Left forelimb (tissue), 1 donor: ENCODE measurements at places on chromosomes 4 and X.

- no peak for DNase-seq
These were observed 682.3 kb downstream of the ADGRL3 start for GRCh38 chr4:61882381-61882780.

GRCh38 chrX:136880003-136880451, 498 bp downstream of the RBMX start:
- no peak for DNase-seq

GRCh38 chr4:159197260-159197884, 94.5 kb downstream of the RAPGEF2 start:
- DNase-seq: no peak

DNA sequence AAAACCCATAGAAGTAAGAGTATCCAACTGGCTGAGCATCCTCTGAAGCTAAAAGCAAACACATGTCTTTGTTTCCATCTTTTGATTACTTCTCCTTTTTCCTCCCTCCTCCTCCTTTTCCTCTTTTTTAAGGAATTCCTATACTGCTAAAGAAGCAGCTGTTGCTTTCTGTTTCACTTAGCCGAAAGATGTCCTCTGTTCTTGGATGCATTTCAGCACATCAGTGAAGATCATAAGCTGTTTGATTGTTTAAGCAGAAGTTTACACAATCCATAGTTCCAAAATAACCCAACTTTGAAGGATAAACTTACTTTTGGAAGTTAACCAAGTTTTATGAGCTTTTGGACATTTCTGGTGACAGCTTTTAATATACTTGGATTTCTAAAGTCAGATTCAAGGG, 55.1 kb upstream of the TNIP3 start:
- no peak for DNase-seq

GRCh38 chr4:41408859-41409593, 128.9 kb upstream of the LIMCH1 start:
- DNase-seq: no peak

- no peak for DNase-seq
These were observed 362.0 kb downstream of the CBLL2 start for GRCh38 chrX:22634751-22635150.

DNA sequence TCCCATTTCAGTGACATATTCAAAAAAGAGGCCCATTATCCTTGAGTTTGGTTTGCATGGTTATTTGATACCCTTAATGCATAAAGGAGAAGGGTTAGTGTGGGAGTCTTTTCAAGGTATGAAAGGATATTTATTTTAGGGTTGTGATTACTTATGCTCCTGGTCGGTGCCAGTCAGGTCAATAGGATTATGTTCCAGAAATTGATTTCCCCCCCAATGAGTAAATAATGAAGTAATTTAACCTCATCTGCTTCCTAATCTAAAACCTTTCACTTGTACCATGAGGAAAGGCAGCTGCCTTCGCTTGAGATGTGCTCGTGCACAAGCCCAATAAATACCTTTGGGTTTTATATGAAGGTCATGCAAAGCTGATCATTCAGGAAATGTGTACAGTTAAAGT, 55.0 kb upstream of the NR0B1 start:
- no peak for DNase-seq

DNA sequence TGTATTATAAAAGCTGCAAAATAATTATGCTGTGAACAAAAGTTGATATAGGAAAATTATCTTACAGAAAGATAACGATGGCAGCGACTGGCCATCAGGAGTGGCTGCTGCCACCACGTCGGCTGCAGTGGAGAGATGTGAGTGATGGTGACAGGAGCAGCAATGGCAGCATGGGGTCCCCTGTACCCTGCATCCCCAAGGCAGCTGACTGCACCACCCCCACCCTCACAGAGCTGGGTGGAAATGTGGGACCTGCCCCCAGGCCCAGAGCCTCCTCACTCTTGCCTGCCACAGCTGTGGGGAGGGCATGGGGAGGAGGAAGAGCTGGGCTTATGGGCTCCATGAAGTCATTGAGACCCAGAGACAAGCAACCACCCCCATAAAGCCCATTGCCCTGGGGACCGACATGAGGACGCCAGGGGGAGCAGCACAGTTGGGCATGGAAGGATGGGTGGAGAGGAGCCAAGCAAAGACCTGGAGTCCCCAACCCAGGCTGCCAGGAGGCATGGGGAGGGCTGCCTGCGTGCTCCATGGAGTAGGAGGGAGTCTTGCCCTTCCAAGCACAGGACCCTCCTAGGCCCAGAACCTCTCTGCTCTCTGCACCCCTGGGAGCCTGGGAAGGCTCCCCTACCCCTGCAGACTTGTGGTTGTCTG, 1090.5 kb downstream of the PCDH18 start:
- DNase-seq: no peak

DNA sequence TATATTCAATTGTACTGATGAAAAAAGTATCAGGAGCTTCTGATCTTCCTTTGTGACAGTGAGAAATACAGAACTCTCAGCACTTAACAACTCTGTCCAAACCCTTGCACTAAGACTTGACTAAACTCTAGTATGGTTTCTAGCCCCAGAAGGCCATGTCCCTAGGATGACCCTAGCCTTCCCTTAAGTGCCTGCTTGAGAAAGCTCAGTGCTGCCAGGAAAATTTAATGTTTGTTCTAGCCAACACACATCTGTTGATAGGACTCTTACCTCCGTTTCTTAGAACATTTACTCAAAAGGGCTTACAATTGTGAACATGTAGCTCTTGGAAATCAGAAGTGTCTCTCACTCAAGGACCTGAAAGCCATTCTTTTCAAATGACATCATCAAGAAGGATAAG, 1055.2 kb upstream of the FTHL17 start:
- DNase-seq: no peak

DNA sequence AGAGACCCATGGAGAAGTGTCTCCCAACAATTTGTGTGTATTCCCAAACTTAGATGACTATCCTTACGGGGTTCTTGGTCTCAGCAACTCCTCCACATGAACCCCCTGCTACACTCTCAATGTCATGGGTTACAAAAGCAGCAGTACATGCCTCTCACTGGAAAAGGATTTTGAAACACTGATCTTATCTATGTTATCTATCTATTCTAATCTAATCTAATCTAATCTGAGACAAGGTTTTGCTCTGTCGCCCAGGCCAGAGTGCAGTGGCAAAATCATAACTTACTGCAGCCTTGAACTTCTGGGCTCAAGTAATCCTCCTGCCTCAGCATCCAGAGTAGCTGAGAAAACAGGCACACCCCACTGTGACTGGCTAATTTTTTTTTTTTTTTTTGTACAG, 19.3 kb downstream of the TSPAN5 start:
- DNase-seq: no peak

GRCh38 chr4:87317527-87317926, 5.2 kb downstream of the HSD17B13 start:
- DNase-seq: no peak

- DNase-seq: no peak
These were observed 14.9 kb upstream of the TCEANC start for GRCh38 chrX:13638021-13638420.

GRCh38 chrX:85503258-85504158, 124.0 kb upstream of the POF1B start:
- no peak for DNase-seq

DNA sequence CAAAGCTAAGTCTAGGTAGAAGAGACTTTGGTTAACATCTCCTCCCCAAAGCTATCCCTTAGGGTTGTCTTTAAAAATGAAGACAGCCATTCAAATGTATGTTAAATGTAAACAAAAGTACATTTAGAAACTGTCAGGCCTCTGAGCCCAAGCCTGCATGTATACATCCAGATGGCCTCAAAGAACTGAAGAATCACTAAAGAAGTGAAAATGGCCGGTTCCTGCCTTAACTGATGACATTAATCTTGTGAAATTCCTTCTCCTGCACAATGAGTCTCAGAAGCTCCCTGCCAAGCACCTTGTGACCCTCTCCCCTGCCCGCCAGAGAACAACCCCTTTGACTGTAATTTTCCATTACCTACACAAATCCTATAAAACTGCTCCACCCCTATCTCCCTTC, 377.9 kb downstream of the FAM133A start:
- DNase-seq: no peak

GRCh38 chrX:133789829-133790228, 195.6 kb downstream of the GPC3 start:
- DNase-seq: no peak

- no peak for DNase-seq
These were observed 480.3 kb upstream of the GRIA3 start for GRCh38 chrX:122703762-122704161.

- DNase-seq: no peak
These were observed 39.6 kb downstream of the SEC31A start for GRCh38 chr4:82851318-82851717.

GRCh38 chrX:150370589-150371312, 7.6 kb downstream of the MAMLD1 start:
- DNase-seq: no peak
